ENCODE measurements at places on chromosomes 2 and 18.

DNA sequence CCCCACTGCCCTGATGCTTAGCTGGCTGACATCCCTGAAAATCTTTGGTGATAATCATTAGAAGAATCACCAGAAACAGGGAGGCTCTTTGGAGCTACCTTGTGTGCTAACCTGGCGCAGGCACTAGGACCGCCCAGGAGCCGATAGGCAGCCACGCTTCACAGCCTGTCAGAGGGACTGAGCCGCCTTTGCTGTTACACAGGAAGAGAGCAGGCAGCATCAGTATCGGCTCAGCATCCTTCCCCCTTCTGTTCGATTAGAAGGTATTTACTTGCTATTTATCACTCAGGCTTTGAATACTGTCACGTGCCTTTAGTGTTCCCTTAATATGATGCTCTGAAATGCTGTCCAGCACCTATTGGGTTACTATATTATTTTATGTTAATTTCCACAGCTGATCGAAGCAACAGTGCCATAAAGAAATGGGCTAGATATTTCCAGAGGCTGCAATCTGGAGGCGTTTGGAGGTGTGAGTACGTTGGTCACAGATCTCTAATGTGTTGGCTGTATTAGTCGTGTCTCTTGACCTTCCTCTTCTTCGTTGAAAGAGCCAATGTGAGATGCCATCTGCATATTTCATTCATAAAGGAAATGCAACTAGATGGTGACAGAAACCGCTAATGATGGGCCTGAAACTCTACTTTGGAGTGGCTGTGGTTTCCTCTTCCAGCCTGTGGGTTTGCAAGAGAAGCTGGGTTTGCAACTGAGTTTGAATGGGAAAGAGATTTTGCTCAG lies 110.4 kb upstream of the RAB27B start:
- peak; percentile 12 for DNase-seq

- DNase-seq = no peak
Observed at GRCh38 chr18:55239740-55240139, 280.5 kb upstream of the CCDC68 start.

- DNase-seq = peak; percentile 53
Observed at GRCh38 chr2:203535078-203535783, at the start of gene RAPH1. RAPH1 (minus strand) TSS chr2:203535301; CDS start chr2:203495353, 39,948 bp downstream.

DNA sequence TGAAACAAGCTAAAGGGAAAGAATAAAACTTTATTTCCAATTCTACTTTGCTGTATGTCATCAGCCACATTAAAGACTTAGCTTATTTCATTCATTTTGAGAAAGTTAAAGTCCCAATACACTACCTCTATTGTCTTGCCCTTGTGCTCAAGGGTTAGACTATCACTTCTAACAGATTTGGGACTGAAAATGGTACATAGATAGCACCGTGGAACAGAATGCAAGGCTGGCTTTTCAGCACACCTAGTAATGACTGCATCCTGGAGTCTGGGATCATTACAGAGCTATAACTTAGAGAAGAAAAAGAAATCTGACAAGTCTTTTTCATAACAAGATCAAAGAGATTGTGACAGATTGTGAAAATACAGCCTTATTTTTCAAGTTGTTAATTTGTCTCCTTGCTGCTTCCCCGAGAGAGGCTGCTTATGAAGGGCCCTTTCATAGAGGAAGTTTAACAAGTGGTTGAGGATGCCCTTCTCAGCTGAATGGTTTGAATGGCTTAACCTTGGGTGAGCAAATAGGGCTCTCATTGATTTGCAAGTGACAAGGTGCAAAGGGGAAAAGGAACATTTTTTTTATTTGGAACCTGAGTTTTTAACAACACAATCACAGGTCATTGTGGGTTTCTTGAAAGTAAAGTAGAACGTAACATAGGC lies 371.8 kb downstream of the EPHA4 start:
- DNase-seq = no peak

DNA sequence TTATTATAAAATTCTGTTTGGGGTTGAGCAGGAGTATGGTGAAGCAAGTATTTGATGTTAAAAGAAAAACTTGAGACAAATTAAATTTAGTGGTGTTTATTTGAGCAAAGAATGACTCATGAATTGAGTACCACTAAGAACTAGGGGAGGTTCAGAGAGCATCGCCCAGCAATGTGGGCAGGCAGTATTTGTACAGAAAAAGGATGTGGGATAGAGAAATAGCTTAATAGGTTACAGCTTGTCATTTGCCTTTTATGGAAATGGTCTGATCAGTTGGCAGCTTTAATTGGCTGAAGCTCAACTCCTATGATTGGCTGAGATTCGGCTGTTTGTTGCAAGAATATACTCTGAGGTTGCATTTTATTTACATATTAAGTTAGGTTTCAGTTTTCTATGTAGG lies 68.2 kb downstream of the LRATD1 start:
- no peak for DNase-seq

- DNase-seq = no peak
Observed at GRCh38 chr2:197268786-197269584, 41.6 kb downstream of the ANKRD44 start.

GRCh38 chr2:198518935-198519334 lies 714.5 kb downstream of the PLCL1 start:
- DNase-seq = no peak

GRCh38 chr2:112187046-112187715 lies 49.0 kb downstream of the FBLN7 start:
- no peak for DNase-seq

DNA sequence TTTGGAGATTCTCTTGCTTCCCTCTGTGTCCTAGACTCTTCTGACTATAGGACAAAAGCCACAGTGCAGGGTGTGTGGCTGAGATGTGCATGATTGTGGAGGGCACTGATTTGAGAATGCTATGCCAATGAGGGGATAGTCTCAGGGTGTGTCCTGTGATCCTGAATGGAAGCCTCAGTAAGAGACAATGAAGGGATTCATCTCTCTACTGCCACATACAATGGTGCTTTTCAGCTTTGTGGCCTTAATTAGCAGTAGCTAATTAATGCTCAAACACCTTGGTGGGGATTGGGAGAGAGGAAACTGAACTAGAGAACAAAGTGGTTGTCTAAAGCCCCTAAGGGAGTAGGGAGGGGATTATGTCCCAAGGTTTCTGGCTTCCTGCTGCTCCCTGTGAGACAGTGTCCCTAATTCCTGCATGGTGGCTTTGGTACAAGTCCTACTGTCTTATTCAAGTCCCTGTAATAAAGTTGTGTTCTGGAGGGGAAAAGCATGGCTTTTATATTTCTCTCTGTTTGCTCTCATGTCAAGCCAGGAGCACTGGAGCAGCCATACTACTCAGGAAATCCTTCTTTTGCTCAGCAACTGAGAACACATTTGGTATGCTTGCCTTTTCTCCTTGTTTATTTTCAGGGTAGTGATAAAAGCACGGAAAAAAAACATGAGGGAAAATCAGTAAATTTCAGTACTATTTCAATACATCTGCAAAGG lies 415.2 kb upstream of the TCF4 start:
- no peak for DNase-seq

DNA sequence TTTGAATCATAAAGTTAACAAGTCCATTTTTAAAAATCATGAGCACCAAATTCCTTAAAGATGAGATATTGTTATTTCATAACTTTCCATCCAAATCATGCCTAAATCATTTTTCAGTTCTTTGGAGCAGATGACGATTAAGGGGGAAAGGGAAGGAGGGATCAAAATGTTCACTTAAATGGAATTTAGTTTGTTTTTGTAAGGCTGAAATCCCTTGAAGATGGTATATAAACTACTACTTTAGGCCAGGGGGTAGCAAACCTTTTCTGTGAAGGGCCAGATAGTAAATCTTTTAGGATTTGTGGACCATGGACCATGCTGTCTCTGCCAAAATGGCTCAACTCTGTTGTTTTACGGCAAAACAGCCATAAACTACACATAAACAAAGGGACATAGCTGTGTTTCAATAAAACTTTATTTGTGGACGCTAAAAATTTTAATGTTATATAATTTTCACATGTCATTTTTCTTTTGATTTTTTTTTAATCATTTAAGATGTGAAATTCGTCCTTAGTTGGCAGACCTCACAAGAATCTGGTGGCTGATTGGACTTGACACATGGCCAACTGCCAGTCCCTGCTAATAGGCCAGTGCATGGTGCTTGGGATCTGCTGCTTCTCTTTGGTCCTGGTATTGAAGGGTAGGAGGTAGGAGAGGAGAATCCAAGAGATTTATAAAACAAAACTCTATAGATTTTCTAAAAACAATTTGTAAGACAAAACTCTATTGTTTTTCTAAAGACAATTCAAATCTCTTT lies 52.0 kb upstream of the RTN4 start:
- no peak for DNase-seq

GRCh38 chr18:35042389-35043071 lies 1.3 kb downstream of the MAPRE2 start:
- DNase-seq = no peak

GRCh38 chr18:63197246-63197869 lies 122.2 kb downstream of the BCL2 start:
- no peak for DNase-seq

- no peak for DNase-seq
Observed at GRCh38 chr18:56716692-56717146, 65.6 kb downstream of the WDR7 start.

DNA sequence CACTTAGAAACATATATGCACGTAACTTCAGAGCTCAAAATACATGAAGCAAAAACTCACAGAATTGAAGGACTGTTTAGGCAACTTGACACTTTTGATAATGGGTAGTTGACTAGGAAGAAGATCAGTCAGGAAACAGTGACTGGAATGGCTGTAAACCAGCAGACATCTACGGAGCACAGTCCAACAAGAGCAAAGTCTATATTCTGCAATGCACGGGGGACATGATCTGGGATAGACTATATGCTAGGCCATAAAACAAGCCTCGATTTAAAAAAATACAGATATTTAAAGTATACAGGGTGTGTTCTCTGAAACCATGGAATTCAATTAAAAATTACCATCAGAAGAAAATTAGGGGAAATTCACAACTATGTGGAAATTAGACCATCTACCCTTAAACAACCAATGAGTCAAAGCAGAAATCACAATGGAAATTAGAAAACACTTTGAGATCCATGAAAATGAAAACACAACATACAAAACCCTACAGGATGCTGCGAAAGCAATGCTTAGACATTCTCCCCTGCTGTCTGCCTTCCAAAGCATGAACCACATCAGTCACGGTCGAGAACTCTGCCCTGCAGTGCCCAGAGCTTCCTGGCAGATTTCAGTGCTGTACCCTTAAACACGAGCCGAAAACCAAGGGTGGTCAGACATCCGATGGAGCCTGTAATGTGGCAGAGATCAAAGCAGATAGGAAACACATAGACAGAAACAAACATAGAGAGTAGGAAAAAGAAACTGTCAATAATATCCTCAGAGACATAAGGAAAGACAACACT lies 651.9 kb upstream of the HS6ST1 start:
- no peak for DNase-seq

DNA sequence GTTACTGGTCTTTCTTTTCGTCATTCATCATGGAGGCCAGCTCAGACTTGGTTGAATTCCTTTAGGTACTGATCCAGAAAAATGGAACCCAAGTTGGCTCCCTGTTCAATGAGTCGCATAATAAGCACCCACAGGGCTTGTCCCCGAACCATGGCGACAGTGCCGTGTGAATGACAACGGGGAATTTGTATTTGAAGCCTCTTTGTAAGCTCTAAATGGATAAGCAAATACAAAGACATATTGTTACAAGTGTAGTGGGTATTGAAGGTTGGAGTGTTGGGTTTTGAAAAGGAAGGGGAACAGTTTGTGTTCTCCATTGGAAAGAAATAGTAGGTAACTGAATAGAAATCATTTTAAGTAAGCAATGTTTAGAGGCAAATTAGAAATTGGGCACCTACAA lies 288.9 kb downstream of the SLC4A3 start:
- DNase-seq = no peak

DNA sequence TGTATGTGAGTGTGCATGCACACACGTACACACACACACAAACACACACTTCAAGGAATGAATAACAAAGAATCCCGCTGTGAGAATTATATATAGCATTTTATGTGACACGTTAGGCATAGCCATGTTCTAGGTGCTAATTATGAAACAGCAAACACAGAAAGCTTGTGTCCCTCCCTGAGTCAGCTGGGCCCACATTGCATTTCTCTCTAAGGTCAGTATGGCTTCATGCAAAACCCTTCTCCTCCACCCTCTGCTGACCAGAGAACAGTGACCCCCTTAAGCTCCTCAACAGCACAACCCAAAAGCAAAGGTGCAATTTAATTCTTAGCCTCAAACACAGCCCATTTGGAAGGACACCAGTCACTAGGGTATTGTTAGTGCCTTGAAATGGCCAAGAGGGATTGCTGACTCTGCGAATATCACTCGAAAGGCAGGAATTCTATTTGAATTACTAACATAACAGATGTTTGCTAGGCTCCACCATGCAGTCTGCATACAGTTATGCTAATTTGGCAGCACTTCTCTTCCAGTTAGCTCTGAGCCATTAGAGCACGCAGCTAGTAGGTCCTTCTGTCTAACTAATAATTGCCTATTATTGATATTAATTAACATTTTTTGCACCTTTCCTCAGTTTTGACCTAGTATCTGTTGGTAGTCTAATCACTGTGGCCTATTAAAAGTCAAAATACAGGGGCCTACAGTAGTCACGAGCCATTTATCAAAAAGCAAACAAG lies 149.0 kb downstream of the LNPK start:
- no peak for DNase-seq

DNA sequence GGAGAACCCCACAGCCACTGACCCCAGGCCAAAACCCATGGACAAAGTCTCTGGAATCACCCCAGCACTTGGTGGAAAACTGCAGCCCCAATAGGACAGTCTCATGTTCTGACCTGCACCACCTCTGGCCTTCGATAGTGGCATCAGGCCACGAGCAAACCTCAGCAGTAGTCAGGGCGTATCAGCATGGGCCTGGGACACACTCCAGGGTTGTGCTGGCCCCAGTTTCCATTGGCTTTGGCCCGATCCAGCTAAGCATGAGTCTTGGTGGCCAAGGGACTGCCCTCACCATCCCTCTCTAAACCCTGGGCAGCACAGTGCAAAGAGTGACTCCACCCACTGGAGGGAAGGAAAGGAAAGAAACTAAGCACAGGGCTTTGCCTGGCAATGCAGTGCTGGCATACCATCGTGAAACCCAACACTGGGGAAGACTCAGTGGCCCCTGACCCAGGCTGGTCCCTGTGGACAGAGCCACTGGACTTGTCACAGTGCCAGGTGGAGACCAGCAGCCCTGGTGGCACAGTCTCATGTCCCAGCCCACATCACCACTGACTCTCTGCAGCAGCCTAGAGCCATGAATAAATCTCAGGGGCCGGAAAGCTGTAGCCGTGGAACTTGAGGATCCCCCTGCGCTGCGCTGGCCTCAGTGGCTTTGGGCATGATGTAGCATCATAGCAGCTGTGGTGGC lies 46.3 kb downstream of the ZNF519 start:
- no peak for DNase-seq

DNA sequence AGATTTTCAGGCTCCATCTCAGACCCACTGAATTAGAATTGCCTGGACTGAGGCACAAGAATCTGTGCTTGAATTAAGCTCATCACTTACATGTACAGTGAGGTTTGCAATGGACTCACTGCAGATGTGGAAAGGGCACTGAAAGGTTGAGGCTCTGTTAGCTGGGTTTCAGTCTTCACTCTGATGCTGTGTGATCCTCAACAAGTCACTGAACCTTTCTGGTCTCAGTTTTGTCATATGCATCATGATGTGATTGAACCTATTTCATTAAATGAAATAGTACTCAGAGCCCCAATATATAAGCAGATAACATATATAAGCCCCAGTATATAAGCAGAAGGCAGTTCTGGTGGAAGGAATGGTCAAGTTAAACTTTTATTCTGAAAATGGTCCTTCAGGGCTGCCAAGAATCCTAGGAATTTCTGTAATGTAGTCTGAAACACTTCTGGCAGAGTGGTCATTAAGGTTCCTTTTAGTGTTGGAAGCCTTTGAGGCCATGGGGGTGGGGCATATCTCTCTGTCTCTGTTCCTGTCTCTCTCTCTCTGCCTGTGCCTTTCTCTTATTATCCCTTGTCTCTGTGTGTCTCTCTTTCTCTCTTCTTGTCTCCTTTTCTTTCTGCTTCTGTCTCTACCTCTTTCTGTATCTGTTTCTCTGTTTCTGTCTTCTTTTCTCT lies 110.4 kb downstream of the ADCYAP1 start:
- DNase-seq = no peak

Data from CD4-positive, alpha-beta T cell treated with Interferon alpha-2 for 1 hour (primary cell).